ENCODE measurements at places on chromosomes 3 and 15. TPM values are rescaled to one million over a fixed set of nuclear protein-coding genes. Genes with fewer than 3 reads are reported as not detected.

ROBO1 gene
- total RNA-seq, result 23.6 TPM

- DNase-seq, result no peak
These were observed 26.3 kb upstream of the TFRC start for GRCh38 chr3:196108075-196108743.

CMTM7 gene
- total RNA-seq, result 111 TPM

DNA sequence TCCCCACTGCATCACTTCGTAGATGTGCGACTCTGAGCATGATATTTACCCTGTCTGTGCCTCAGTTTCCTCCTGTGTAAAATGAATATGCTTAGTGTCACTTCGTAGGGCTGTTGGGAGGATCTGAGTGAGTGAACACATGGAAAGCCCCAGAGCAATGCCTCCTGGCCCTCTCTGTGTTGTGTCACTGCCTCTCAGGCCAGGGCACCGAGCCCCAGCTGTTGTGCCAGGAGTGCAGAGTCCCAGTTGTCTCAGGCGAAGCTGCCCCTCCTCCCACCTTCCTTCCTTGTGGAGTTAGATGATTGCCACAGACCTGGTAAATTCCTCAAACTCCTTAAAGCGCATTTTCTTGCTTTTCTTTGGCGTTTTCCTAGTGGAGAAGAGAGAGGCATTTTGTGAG, 26.2 kb downstream of the EFCAB12 start:
- DNase-seq, result no peak

GRCh38 chr15:63051156-63052066, 8.9 kb downstream of the TPM1 start:
- no peak for DNase-seq

DNA sequence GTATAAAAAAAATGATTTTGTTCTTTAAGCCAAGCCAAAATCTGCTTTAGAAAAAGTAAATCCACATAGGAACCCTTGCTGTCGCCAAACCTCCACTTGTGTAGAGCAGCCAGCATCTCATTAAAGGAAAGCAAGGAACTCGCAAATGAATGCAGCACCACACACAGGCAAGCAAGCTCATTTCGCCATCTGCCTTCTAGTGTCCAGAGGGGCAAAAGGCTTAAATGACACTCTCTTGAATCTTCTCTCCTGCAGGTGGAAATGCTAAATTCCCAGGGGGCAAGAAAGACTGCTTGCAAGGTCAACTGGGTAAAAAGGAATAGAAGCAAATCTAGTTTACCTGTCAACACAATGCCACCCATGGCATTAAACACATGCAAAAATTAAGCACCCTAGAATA, 2.4 kb downstream of the MB21D2 start:
- no peak for DNase-seq

DNA sequence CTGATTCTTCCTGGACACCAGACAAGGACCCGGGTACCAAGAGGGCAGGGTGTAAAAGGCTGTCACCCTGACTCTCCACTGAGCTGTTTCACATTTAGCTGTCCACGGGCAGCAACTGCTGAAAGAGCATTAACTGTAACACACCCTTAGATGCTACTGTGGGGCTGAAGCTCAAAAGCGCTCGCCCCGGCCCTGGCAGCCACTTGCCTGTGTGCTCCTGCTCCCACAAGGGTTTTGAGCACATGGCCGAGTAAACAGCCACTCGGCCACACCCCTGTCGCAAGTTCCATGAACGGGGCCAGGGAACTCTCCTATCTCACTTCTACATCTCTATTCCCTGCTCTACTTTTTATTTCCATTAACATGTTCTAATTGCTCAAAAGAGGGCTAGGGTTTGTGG, 421.7 kb downstream of the TUSC7 start:
- no peak for DNase-seq

GRCh38 chr3:197901626-197902025, 48.4 kb upstream of the RPL35A start:
- no peak for DNase-seq

DNA sequence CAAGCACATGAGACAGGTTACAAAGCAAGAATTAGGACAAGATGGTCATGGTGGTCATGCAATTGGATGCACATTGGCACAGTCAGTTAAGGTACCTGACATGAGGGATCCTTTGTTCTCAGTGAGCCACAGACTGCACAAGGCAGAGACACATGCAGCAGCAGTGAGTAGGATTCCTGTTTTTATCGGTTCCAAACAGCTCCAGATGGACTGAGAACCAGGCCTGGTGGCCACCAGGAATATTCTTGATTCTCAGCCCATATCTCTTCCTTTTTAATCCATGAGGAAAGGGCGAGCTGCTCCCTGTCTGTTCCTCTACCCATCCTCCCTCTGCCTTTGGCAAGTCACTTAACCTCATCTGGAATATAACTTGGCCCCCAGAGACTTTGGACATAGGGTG, 410.8 kb downstream of the GAP43 start:
- no peak for DNase-seq

MOBP gene
- under 0.01 TPM for total RNA-seq

- DNase-seq, result no peak
These were observed 520 bp downstream of the ZNF654 start for GRCh38 chr3:88059380-88060170.

Data from breast epithelium (tissue), 4 donors.